GM06990 (cell line): ENCODE measurements at places on chromosomes 12 and 14.

GRCh38 chr12:96193725-96194575, at the start of gene ELK3:
Gene ELK3 (plus strand): TSS chr12:96194375.
- DNase-seq: peak; percentile 73

- no peak for DNase-seq
Measured at GRCh38 chr12:107126796-107127481, 33.6 kb upstream of the CRY1 start.

DNA sequence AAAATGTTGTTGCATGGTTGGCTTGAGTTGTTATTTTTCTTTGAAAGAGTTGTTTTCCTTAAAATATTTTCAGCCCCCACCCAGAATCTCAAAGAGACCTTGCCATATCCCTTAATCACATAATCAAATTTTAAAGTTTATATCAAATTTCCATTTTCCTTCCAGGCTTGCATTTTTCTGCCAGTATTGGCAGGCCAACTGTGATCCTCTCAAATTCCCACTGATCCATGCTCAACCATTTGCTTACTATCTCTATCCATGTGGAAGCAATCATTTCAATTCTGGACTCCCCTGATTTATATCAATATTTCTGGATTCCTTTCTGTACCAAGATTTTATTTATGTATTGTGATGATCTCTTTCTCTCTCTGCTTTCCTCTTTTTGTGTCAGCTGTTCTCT, 64.2 kb upstream of the PYGL start:
- no peak for DNase-seq

DNA sequence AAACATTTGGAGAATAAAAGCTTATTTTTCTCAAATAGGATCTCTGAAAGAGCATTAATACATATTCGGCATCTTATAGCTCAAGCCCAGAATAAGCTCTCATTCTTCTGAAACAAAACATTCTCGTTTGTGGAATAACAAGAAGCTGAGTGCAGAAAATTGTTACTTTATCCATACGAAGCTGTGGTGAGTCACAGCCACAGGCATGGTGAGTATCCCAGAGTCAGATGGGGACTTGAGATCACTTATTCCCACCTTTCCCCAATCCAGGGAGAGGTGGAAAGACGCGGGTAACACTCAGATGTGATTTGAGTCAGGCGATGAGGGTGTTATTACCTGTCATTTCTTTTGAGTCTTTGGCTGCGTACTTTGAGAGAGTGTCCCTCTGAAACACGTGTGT, 214.6 kb upstream of the TMEM132C start:
- DNase-seq: no peak

- DNase-seq: no peak
Measured at GRCh38 chr12:8699714-8700113, 1.9 kb downstream of the RIMKLB start.

GRCh38 chr12:52942901-52943181, 6.1 kb upstream of the KRT18 start:
- no peak for DNase-seq

- no peak for DNase-seq
Measured at GRCh38 chr14:96149131-96149530, 55.5 kb upstream of the BDKRB2 start.

DNA sequence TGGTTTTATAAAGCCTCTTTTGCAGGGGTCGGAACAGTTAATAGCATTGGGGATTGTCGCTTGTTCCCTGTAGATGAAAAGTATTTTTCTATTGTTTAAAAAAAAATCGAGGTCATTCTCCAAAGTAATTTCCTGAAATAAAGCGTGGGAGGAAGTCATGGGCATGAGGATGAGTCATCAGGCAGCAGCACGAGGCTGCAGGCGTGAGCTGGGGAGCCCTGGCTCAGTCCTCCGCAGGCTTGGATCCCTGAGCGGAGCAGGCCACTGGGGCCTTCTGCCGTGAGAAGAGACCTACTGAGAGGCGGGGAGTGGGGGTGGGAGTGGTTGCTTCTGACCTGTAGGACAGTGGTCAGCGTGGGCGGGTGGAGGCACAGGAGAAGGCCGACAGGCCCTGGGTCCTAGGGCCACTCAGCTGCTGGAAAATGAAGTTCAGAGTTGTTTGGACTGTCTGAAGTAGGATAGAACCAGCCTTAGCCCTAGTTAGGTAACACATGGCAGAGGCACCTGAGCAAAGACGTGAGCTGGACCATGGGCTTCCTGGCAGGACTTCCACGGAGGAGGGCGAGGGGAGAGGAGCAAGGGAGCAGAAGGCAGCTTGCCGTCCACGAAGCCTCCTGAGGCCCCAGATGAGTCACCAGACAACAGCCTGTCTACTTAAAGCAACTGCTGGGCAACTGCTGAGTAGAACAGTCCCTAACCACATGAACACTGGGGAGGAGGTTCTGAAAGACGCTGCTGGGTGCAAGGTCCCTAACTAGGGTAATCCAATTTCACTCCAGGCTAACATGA, 21.1 kb upstream of the LGALS3 start:
- no peak for DNase-seq

DNA sequence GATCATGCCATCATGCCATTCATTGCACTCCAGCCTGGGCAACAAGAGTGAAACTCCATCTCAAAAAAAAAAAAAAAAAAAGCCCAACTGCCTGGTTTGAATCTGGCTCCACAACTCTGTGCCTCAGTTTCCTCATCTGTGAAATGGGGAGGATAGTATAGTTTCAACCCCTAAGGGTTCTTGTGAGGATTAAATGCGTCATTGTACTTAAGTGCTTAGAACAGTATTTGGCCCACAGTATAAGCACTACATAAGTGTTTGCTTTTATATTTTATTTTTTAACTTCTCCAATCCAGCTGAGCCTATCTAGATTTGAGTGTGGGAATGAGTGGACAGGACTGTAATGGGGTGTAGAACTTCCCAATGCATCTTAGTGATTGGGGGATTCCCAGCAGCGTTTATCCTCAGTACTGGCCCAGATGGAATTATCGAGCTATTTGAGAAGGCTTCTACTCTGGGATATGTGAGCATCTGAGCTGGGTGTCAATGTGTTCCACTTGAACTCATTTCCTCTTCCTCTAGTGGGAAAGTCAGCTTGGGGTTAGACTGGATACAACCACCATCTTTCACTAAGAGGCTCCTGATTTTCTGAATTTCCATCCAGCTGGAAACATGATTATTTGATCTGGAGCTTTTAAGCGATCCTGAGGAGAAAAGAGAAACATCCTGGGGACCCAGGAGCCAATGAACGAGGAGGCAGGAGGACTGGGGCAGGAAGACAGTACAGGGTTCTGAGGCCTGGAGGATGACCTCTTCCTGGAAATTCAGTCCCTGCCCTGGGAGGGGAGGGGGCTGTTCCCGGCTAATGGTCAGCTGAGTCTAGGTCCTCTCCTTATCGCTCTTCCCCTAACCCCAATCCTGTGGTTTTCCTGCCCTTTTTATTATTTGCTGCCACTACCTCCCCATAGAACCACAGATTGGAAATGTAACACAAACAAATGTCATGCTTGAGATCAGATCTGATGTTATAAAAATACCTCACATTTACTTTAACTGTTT, 9.3 kb upstream of the ESPL1 start:
- DNase-seq: no peak

DNA sequence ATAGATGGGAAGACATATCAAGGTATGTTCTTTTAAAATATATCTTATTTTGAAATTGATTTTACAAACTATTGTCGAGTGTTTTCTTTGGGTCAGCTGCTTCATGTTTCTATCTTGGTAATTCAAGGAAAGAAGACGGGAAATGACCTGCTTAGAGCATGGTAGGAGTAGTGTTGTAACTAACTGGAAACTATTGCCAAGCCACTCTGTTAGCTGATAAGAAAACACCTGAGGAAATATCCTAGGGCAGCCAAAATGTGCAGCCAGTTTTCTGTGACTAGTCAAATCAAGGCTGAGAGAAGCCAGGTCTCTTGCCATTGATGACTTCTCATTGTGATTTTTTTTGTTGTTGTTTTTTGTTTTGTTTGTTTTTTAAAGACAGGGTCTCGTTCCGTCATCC, 30.2 kb downstream of the METAP2 start:
- no peak for DNase-seq

DNA sequence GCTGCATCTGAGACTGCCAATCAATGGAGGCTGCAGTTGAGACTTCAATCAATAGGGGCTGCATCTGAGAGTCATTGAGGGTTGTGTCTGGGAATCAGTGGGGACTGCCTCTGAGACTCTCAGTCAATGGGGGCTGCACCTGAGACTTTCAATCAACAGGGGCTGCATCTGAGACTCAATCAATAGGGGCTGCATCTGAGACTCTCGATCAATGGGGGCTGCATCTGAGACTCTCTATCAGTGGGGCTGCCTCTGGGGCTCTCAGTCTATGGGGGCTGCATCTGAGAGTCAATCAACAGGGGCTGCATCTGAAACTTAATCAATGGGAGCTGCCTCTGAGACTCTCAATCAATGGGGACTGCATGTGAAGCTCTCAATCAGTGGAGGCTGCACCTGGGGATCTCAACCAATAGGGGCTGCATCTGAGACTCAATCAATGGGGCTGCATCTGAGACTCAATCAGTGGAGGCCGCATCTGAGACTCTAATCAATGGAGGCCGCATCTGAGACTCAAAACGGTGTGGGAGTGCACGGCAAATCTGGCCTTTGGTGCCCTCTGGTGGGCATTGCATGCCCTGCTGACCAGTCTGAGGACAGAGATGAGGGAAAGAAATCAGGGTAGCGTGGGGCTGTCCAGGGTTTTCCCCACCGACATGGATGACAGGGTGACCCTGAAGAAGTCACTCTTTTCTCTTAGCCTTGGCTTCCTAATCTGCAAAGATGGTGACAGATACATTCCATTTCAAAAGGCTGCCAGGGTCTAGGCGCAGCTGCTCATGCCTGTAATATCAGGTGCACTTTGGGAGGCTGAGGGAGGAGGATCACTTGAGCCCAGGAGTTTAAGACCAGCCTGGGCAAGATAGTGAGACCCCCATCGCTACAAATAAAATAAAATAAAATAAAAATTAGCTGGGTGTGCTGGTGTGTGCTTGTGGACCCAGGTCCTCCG, 41.3 kb upstream of the EIF5 start:
- peak; percentile 49 for DNase-seq

GRCh38 chr14:75727124-75727523, 66.1 kb downstream of the TTLL5 start:
- DNase-seq: no peak

DNA sequence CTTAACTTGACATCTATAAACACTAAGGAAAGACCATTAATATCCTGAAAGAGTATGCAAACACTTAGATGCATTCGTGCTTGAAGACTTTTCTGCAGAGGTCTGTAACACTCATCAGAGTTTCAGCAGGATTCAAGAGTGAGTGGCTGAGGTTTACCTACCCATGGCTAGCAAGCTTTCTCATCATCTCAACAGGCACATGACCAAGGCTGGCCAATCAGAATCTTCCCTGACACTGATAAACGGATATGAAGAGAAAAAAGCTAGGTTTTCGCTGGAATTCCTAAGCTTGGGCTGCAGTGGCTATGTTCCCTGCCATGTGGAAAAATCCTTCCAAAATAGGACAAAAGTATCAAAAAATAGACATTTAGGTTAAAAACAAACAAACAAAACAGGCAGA, 162.1 kb upstream of the USP15 start:
- DNase-seq: no peak

DNA sequence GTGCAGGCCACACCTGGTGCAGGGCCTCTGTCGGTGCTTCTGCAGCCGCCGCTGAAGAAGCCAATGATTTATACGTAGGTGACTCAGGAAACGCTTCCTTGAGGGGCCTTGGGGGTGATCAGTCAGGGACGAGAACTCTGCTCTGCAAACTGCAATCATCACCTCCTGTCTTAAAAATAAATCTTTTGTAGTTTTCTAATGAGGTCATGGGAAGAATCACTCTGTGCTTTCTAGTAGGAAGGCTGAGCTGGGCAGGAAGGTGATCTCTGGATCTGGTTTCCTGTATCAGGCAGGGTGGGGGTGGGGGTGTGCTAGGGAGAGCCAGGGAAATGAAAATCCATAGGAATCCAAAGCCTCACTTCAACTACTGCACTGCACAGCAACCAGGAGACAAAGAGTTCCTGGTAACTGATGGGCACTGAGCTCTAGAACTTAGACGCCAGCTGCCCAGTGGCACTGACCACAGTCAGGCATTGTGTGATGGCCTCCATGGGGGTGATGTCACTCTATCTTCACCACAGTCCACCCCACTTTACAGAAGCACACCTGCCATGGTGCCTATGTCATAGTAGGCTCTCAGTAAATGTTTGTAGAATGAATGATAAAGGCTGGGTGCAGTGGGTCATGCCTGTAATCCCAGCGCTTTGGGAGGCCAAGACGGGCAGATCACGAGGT, 292.4 kb upstream of the PWP1 start:
- no peak for DNase-seq
